ENCODE measurements at places on chromosomes 12 and 14.
A peak's percentile ranks its signal among the peaks of the same experiment; 100 is the strongest.

DNA sequence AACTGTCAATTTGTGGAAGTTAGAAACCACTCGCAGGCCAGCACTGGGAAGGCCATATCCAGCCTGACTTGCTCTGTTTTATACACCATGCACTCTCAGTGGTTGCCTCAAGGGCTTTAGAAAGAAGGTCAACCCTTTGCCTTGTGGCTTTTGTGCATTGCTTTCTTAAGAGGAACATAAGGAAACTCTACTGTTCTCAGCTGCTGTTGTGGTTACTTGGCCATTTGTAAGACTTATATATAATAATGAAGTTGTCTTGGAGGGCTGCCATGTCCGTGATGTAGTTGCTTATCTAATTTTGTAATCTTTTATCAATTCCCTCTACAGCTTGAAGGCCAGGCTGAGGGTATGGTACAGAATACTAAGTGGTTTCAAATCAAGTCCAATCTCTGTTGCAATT is 637.8 kb downstream of the DIO2 start:
- DNase-seq, result no peak

- no peak for DNase-seq
Measured at GRCh38 chr12:53340398-53340797, 4.2 kb upstream of the SP7 start.

DNA sequence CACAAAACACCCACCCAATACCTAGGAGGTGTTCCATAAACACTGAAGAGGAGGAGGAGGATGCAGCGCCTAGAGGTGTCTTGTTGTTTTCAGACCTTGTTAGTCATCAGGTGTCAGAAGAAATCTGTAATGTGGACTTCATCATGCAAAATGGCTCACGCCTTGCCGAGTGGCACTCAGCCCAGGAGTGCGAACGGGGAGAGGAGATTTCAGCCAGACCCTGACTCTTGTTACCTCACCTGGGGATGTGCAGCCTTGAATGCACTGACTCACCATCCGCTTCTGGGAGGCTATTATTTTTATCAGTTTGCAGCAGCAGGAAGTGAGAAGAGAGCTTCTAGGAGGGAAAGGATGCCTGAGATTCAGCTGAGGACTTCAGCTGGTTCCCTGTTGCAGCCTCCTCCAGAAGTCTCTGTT is 48.2 kb upstream of the PLXNC1 start:
- DNase-seq, result peak; percentile 18

DNA sequence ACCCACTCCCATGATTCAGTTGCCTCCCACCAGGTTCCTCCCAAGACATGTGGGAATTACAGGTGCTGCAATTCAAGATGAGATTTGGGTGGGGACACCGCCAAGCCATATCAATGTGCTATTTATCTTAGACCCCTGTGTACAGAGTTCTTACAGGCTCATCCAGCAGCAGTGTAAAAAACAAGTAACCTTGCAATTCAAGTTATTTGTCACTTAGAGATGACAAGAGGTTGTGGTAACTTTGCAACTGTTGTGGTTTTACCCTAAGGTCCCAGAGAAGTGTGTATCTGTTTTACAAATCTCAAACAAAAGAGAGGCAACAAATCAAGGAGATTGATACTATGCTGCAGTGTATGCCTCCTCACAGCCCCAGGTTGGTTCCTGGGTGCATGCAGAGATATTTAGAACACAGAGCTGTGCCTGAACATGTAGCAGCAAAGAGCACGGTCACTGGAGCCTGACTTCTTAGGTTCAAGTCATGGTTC is 11.5 kb upstream of the HELB start:
- DNase-seq, result peak; percentile 67

GRCh38 chr12:103350116-103350515 is 145.7 kb downstream of the C12orf42 start:
- no peak for DNase-seq

All from CD4-positive, alpha-beta T cell treated with Interleukin-2 at 100 ng/mL for 4 hours (primary cell).